Stimulated activated CD8-positive, alpha-beta memory T cell treated with anti-CD3 and anti-CD28 coated beads, Interleukin-4, amount 100 ng/mL, for 1 hour (primary cell): ENCODE measurements at places on chromosomes 7 and 10.

GRCh38 chr10:2731940-2732339 lies 335.4 kb upstream of the PFKP start:
- DNase-seq = no peak

- DNase-seq = no peak
Measured at GRCh38 chr7:149140831-149141230, 6.4 kb upstream of the ZNF398 start.

GRCh38 chr7:112580717-112581435 lies 100.1 kb downstream of the LSMEM1 start:
- DNase-seq = no peak

DNA sequence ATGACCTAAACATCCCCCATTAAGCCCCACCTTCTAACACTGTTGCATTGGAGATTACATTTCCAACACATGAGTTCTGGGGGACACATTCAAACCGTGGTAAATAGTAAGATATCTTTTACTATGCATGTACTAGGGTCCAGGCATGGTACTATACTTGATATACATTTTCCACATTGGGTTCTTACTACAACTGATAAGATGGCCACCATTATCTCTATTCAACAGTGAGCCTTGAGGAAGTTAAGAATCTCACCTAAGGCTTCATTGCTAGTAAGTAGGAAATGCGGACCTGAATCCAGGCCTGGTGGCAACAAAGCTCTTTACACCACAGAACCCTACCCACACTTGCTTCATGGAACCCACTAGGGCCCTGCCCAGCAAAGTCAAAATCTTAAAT lies 5.7 kb downstream of the PANK1 start:
- DNase-seq = no peak

DNA sequence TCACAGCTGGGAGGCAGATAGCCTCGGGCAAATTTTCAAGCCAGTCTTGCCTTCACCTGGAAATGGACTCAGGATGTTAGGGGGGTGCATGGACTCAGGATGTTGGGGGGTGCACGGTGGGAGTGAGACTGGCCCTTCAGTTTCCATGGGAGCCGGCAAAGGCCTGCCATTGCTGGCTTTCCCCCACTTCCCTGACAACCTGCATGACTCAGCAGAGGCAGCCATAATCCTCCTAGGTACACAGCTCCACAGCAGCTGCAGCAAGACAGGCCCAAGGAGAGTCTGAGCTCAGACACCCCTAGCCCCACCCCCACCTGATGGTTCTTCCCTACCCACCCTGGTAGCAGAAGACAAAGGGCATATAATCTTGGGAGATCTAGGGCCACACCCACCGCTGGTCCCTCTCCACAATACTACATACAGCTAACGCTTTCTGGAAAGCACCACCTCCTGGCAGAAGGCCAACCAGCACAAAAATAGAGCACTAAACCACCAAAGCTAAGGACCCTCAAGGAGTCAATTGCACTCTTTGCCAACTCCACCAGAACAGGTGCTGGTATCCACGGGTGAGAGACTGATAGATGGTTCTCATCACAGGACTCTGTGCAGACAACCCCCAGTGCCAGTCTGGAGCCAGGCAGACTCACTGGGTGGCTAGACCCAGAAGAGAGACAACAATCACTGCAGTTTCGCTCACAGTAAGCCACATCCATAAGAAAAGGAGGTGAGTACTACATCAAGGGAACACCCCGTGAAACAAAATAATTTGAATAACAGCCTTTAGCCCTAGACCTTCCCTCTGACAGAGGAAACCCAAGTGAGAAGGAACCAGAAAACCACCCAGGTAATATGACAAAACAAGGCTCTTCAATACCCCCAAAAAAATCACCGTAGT lies 18.3 kb downstream of the C7orf25 start:
- DNase-seq = no peak
